ENCODE measurements at places on chromosomes 2 and 18.

GRCh38 chr18:13308369-13308768, 89.8 kb downstream of the LDLRAD4 start:
- DNase-seq: no peak

DNA sequence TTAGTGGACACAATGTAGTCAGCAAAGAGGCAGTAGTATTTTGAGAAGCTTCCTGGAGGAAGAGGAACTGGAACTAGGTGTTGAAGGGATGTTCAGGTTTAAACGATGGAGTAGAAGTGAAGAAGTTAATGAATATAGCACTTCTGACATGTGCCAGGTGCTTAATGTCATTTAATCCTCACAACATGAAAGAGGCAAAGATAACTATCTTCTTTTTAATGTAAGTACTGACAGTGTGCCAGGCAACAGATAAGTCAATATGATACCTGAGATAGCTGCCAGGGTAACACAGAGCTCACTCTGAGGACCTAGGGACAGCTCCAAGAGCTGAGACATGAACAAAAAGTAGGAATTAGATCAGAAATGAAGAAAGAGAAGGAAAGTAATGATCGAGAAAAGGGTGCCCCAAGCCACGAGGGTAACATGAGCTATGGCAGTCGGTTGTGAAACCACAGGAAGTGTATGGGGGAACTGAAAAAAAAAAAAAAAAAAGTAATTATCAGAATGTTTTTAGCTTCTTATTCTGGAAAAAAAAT, 140.7 kb downstream of the RNF144A start:
- DNase-seq: peak; percentile 77

- DNase-seq: no peak
These were observed 207.3 kb upstream of the APCDD1 start for GRCh38 chr18:10247021-10247741.

GRCh38 chr2:95343429-95344214, 46.5 kb downstream of the KCNIP3 start:
- no peak for DNase-seq

- DNase-seq: no peak
These were observed 15.3 kb upstream of the CD207 start for GRCh38 chr2:70850925-70851324.

DNA sequence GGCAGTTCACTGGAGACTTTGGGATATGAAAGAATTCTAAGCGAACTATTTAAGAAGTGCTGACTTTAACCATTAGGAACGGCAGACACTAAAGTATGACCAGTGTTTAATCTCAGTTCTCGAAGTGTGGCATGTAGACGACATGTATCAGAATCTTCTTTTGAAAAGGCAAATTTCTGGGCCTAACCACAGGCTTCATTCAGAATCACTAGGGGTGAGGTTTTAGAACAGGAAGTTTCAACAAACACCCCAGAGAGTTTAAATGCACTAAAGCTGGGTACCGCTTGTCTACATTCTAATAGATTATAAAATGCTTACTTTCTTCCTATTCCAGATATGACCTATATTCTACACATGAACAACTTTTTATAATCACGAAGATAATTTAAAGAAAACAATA, 180.3 kb downstream of the ANKRD44 start:
- no peak for DNase-seq

GRCh38 chr2:129880309-129880708, 99.2 kb upstream of the RAB6C start:
- DNase-seq: no peak

DNA sequence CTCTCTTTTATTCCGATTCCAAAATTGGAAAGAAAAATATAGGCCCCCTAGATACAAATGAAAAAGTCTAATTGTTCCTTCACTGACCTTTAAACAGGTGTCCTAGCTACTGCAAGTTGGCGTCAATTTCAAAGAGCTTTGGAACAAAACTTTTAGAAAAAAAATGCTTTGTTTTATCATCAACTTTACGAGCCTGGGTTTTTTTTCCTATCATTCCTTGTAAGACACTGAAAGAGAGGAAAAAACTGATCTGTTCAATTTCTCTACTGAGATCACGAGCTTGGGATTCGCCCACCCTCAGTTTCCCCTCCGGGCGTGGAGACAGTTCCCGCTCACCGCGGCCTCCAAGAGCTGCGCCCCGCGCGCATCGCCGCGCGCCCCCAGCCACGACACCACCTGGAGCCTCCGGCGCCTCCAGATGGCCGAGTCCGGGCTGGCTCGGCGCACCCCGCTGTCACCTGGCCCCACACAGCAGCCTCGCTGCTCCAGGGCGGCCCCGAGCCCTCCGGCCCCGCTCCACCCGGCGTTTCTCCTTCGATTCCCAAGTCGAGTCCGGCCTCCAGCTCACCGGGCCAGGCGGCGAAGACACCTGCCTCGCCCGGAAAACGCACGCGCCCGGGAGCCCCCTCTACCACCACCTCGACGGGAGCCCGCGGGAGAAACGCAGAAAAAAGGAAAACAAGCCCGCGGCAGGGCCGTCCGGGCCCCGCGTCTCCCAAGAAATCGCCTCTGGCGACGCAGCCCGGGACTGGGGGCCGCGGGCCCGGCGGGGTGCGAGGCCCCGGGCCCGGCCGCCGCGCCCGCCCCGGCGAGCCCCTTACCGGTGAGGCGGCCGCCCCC, 656 bp downstream of the TBC1D8 start:
- peak; percentile 34 for DNase-seq

- DNase-seq: no peak
These were observed 279.8 kb downstream of the TNS1 start for GRCh38 chr2:217722883-217723472.

DNA sequence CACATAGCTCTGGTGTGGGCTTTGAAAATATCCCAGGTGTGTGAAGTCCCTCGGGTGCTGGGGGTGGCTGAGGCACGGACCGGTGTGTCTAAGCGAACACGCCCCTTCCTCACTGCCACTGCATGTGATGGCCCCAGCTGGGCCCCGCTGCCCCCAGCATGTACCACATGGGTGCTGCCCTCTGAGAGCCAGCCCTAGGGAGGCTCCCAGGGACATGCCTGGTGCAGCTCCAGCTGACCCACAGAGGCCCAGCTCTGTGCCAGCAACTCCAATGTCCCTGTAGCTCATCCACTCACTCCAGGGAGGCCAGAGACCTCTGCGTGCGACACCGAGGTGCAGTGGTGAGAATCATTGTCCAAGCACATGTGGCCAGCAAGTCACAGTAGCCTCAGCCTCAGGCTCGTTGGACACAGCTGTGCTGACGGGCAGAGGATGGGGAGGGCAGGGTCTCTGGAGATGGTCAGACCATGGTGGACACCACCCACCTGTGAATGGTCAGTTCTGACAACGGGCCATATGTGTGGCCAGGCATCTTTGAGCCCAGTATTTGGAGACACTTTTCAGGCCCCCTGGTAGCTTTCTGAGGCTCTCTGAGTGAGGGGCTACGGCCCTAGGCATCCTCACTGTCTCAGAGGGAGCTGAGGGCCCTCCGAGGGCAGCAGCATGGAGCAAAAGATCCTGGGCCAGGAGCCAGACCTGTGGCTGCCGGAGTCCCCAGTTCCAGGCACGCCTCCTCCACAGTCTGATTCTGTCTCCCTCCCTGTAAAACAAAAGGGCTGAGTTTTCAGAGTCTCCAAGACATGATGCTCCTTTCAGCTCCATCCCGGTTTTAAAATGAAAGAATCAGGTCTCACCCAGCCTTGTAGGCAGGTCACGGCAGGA, 220.7 kb downstream of the NDUFA10 start:
- DNase-seq: no peak

GRCh38 chr18:5413447-5413846, 117.9 kb upstream of the ZBTB14 start:
- no peak for DNase-seq

GRCh38 chr2:97868986-97869721, 126.6 kb downstream of the TMEM131 start:
- DNase-seq: no peak

DNA sequence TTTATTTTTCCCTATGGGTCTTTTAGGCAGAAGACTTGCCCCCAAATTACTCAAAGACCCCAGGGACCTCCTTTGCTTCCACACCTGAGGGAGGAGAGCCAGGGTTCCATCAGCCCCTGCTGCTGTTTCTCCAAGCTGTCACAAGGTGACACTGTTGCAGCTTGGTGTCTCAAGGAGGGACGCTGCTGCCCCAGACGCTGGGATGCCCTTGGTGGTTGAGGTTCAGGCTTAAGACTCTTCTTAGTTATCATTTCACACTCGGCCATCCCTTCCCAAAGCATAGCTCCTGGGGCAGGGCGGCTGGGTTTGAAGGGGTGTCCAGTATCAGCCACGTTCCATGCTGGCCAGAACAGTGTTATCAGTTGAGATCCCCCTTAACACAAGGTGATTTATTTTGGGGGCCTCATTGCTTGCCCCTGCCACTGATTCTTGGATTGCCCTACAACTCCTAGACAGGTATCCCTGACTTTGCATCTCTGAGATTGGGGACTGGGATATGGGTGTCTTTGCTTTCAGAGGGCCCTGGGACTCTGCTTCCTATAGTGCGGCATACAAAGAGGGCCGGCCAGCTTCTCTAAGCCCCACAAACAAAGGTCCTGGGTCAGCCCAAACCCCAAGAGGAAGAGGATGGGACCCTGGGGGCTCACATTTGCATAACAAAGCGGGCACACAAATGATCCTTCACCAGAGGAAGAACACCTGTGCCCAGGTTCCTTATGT, 22.7 kb downstream of the GPR55 start:
- DNase-seq: peak; percentile 37

GRCh38 chr2:19426941-19427340, 68.5 kb upstream of the OSR1 start:
- no peak for DNase-seq

DNA sequence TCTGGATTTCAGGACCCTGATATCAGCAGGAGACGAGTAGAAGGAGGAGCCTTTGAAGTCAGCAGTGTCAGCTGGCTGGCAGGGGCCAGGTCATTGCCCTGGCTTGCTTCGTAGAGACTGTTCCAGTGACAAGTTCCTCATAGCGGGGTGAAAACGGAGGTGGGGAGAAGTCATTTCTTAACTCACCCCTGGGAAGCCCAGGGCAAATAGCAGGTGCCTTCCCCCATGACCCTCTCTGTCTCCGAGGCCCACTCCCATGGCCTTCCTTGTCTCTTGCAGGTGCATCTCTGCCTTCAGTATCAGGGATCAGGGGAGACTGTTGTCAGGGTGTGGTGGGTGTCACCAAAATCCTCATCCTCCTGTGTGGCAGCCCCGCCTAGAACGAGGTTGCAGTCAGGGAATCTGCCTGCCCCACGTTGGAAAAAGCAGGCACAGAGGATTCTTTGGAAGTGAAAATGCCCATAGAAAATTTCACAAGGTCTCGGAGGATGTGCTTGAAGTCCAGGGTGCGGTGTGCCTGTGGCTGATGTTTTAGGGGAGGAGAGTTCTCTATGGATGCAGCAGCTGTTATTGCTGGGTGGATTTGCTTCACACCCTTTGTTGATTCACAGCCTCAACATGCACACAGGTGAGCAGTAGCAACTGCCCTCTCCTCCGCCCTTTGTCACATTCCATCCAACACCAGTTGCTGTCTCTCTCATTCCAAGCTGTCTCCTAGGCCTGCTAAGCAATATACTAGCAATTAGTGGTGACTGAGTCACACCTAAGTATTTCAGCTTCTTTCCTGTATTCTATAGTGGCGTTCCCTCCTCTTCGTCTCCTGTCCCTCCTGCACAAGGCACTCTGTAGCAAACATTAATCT, 142.6 kb upstream of the FHL2 start:
- DNase-seq: no peak

DNA sequence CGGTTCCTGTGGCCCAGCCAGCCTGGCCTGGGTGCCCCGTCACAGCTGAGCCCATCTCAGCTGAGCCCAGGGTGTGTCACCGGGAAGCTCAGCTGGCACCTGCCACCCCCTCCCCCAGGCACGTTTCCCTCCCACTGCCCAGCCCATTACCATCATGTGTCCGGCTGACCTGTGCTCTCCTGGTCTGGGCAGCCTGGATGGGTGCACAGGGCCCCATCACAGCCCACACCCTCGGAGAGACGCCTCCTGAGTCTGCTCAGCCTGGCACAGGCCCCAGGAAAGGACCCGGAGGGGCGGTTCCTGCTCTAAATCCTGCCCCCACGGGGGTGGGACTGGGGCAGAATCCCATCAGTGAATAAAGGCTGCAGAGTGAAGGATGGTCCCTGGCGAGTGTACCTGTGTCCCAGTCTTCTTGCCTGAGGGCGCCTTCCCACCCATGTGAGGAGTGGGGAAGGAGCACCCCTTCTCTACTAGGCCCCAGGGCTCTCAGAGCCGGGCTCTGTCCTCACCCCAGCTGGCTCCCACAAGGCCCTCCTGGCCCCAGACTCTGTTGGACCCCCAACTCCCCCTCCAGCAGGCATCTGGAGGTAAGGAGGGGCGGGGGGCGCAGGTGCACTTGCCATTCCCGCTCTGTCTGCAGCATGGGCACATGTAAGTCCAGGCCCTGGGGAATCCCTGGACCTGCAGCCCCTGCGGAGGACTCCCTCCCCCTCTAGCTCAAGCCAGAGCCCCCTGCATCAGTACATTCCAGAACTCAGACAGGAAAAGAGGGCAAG, 21.2 kb downstream of the GPC1 start:
- no peak for DNase-seq

GRCh38 chr2:212990697-212991096, 160.7 kb downstream of the IKZF2 start:
- no peak for DNase-seq

- no peak for DNase-seq
These were observed 191.3 kb downstream of the AGAP1 start for GRCh38 chr2:235685024-235685721.

DNA sequence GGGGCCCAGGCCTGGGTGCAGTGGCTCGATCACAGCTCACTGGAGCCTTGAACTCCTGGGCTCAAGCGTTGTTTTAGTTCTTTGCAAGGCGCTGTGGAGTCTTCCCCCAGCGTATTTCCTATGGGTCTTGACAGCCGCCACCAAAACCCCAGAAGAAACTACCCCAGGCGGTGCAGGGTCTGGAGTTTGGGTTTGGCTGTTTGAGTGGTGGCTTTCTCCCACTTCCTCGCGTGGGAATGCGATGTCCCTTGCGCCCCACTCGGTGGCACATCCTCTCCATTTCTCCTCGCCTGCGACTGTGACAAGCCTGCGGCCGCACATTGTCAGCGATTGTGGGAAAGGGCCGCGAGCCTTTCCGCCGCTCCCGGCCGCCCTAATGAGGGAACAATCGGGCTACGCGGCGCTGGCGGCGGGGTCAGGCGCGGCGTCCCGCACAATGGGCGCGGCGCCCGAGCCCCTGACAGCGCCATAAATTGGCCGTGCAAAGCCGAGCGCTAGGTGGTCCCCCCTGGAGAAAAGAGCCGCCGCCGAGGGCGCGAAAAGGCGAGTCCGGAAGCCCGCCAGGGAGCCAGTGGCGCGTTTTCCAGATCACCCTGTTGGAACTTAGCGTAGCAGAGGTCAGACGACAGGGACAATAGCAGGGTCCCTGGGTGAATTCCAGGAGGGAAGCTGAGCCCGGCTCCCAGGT, 194.9 kb upstream of the POU3F3 start:
- DNase-seq: no peak

- no peak for DNase-seq
These were observed 811.9 kb downstream of the SATB2 start for GRCh38 chr2:198645816-198646215.
